ENCODE measurements at places on chromosomes 5 and 9. TPM values are rescaled to one million over a fixed set of nuclear protein-coding genes. Genes with fewer than 3 reads are reported as not detected.

GRCh38 chr9:134776080-134776796, 104.4 kb upstream of the FCN2 start:
- H3K4me3 ChIP-seq, result no peak overlapping the region
- no peak overlapping the region for H3K27ac ChIP-seq
- no peaks in the 10 kb centered on the region for H3K36me3 ChIP-seq
- no peaks in the 10 kb centered on the region for H3K27me3 ChIP-seq

DNA sequence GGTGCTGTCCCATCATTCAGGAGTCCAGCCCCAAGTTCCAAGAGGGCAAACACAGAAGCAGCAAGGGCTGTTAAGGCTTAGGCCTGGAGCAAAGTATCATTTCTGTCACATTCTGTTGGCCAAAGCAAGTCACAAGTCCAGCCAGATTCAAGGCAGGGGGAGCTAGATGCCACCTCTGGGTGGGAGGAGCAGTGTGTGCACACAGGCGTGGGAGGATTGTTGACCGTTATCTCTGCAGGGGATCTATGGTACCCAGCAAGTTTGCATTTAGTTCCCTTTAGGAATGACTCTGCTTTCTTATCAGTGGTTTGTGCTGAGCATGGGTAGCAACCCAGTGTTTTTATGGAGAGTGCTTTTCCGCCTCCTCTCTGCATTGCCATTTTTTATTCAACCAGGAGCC, 278.9 kb downstream of the NR3C1 start:
- H3K4me3 ChIP-seq, result no peak overlapping the region
- no peaks in the 10 kb centered on the region for H3K27me3 ChIP-seq
- H3K27ac ChIP-seq, result no peak overlapping the region
- no peaks in the 10 kb centered on the region for H3K4me1 ChIP-seq

- no peak overlapping the region for H3K27ac ChIP-seq
- H3K36me3 ChIP-seq, result no peaks in the 10 kb centered on the region
- no peaks in the 10 kb centered on the region for H3K27me3 ChIP-seq
- no peak for DNase-seq
Observed at GRCh38 chr5:1217596-1218206, 7.5 kb upstream of the SLC6A18 start.

DNA sequence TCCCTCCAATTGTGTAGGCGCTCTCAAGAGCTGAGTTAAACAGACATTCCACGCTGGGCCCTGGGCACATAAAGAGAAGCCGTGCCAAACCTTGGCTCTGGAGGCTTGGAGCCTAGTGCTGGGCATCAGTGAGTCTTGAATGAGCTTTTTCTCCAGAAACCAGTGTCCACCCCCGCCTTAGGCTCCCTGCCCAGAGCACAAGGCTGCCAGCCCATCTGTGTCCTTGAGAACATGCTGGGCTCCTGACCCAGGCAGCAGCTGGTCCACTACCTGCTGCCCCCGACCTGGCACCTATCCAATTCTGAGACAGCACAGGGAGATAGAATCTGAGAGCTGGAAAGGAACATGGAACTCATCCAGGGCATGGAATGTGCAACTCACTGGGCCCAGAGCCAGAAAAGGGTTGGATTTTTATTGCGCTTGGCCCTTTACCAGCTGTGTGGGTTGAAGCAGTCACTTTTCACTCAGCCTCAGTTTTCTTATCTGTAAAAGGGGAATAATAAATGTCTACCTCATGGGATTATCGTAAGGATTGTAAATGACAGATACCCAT, 92.4 kb upstream of the CPLX2 start:
- H3K4me3 ChIP-seq, result no peak overlapping the region
- peaks cover 7% of the 10 kb centered on the region for H3K27me3 ChIP-seq
- no peaks in the 10 kb centered on the region for H3K36me3 ChIP-seq
- no peak overlapping the region for H3K27ac ChIP-seq
- H3K4me1 ChIP-seq, result no peaks in the 10 kb centered on the region
- DNase-seq, result no peak

- no peak for DNase-seq
- no peaks in the 10 kb centered on the region for H3K27me3 ChIP-seq
- H3K36me3 ChIP-seq, result no peaks in the 10 kb centered on the region
- H3K4me1 ChIP-seq, result no peaks in the 10 kb centered on the region
- H3K4me3 ChIP-seq, result no peak overlapping the region
- H3K27ac ChIP-seq, result no peak overlapping the region
Observed at GRCh38 chr9:12604164-12604821, 88.9 kb upstream of the TYRP1 start.

- no peak overlapping the region for H3K4me3 ChIP-seq
- no peaks in the 10 kb centered on the region for H3K4me1 ChIP-seq
- no peaks in the 10 kb centered on the region for H3K27me3 ChIP-seq
- no peaks in the 10 kb centered on the region for H3K36me3 ChIP-seq
Observed at GRCh38 chr5:65151614-65152013, 330.1 kb downstream of the ADAMTS6 start.

DNA sequence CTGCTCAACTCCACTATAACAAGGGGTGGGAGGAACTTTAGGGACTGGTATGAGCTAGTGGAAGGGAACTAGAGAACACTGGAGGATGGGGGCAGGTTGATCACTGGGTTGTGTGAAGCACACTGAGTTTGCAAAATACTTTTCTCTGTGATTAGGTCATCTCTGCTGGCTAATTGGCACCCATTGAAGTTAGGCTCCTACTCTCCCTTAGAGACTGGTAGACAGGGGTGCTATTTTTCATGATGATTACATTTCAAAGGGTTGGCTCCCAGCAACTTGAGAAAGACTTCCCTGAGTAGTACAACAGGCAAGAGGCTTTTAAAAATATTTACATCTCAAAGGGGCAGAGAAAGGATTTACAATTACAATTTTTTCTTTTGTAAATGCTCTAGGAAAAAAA, 50.4 kb upstream of the MTAP start:
- H3K4me1 ChIP-seq, result no peaks in the 10 kb centered on the region
- no peaks in the 10 kb centered on the region for H3K36me3 ChIP-seq
- no peaks in the 10 kb centered on the region for H3K27me3 ChIP-seq
- no peak overlapping the region for H3K27ac ChIP-seq
- no peak for DNase-seq

GRCh38 chr9:77939149-77939668, 92.4 kb downstream of the GNAQ start:
- no peak for DNase-seq
- no peak overlapping the region for H3K4me3 ChIP-seq
- peaks cover under 1% of the 10 kb centered on the region for H3K4me1 ChIP-seq
- no peaks in the 10 kb centered on the region for H3K27me3 ChIP-seq
- H3K27ac ChIP-seq, result no peak overlapping the region

GRCh38 chr5:150294551-150295071, 5.0 kb upstream of the CAMK2A start:
- H3K4me1 ChIP-seq, result no peaks in the 10 kb centered on the region
- DNase-seq, result no peak
- peaks cover 2% of the 10 kb centered on the region for H3K27me3 ChIP-seq
- H3K27ac ChIP-seq, result no peak overlapping the region
- H3K36me3 ChIP-seq, result no peaks in the 10 kb centered on the region

DNA sequence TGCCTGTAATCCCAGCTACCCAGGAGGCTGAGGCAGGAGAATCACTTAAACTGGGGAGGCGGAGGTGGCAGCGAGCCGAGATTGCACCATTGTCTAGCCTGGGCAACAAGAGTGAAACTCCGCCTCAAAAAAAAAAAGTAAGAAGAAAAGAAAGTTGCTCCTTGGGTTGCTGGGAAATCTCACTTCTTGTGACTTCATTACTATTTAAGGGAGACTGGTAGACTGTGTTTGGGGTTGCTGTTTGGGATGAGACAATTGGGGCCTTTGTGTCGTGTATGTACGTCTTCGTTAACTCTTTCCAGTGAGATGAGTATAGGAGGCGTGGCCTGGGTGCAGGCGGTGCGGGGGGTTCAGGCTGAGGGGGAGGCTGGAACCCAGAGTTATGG, 11.6 kb downstream of the NDST1 start:
- H3K4me1 ChIP-seq, result no peaks in the 10 kb centered on the region
- H3K4me3 ChIP-seq, result no peak overlapping the region
- no peaks in the 10 kb centered on the region for H3K27me3 ChIP-seq
- no peak overlapping the region for H3K27ac ChIP-seq

DNA sequence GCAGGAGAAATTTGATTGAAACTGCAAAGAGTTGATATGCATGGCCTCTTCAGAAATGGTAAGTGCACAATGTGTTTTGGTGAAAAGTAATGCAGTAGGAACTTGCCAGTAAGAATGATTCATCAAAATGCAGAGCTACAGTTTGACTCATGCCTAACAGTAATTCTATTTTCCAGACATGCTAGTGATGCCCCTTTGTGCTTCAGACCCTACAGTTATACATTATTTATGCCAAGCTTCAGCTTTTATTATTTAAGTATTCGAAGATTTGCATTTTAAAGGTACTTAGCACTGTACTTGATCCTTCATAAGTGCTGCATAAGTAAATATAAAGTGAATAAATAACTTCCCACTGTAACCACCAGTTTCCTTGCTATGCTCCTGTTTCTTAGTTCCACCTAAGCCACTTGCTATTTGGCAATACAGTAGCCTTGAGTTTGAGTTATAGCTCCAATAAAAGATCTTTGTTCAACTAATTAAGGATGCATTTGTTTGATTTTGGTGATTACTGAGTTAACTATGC, 3.6 kb upstream of the SPATA31E1 start:
- H3K27ac ChIP-seq, result no peak overlapping the region
- H3K4me3 ChIP-seq, result no peak overlapping the region
- DNase-seq, result no peak
- H3K27me3 ChIP-seq, result no peaks in the 10 kb centered on the region

DNA sequence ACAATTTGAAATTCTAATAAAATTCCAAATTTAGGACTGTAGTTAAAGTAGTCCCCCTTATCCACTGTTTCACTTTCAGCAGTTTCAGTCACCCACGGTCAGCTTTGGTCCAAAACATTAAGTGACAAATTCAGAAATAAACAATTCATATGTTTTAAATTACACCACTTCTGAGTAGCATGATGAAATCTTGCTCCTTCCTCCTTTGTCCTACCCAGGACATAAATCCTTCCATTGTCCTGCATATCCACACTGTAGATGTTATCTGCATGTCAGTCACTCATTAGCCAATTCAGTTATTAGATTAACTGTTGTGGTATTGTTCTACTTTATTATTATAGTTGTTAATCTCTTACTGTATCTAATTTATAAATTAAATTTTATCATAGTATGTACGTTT, 376.5 kb downstream of the SH3GL2 start:
- H3K4me3 ChIP-seq, result no peak overlapping the region
- no peaks in the 10 kb centered on the region for H3K4me1 ChIP-seq
- no peak for DNase-seq

DNA sequence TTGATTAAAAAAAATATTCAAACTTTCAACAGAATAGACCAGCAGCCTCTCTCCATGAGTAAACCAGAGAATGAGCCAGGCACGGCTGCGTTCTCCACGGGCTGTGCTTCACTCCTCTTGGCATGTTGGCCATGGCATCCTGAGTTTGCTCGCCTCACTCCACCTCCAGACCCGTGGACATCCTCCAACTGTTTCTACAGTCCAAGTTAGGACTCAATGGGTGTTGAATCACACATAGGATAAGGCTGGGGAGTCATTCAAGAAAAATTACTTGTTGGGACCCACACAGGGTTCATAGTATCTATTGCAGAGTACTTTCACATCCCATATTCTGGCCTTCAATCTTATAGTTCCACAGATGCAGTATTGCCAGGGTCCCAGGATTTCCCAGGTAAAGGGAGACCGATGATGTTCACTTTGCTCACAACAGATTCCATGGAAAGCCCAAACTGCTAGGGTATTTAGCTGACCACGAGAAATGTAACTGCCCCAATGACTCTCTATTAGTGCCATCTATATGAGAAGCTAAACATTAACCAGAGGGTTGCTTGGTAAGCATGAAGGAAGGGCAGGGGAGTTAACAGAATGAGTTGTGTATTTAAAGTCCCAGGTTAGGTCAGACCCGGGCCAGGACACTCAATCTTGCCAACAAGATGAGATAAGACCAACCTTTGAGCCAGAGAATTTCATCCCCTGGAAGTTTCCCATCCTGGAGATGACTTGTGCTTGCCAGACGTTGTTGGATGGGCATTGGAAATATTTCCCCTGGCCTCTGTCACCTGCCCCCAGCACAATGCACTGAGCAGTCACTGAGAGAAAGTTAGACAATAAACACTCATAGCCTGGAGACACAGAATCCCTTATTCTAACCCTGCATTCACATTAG, 19.7 kb upstream of the GDA start:
- H3K36me3 ChIP-seq, result no peaks in the 10 kb centered on the region
- no peak for DNase-seq
- H3K4me3 ChIP-seq, result no peak overlapping the region
- no peaks in the 10 kb centered on the region for H3K27me3 ChIP-seq
- H3K27ac ChIP-seq, result no peak overlapping the region
- no peaks in the 10 kb centered on the region for H3K4me1 ChIP-seq

DNA sequence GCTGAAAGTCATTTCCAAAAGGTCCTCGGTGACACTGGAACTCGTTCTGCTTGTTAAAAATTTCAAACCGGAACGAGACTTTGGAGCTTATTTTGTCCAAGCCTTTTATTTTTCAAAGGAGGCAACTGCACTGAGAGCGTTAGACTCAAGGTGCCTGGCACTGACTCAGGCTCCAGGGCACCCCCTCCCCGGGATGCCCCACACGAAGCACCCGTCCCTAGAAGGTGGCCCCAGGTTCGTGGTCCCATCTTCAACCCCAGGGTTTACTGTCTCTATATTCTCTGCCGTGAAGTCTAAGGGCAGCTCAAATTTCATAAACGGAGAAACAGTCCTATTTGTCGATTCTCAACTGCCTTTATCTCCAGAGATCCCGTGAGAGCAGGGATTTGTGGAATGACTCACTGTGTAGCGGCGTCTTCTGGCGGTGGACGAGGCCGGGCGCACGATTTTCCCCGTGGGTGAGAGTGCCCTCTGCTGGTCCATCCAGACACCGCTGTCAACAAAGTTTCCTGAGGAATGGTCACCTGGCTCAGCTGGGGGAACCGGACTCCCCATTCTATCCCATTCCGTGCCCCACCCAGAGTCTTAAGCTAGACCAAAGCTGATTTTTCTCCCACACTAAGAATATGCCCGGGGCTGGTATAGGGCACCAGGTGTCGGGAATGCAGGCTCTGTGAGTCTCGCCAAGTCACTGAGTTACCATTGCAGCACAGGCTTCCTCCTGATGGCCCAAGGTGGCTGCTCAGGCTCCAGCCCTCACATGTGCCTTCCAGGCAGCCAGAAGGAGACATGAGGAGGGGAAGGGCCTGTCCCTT, 27.1 kb upstream of the SLC6A19 start:
- no peak overlapping the region for H3K4me3 ChIP-seq
- H3K27me3 ChIP-seq, result no peaks in the 10 kb centered on the region
- no peak for DNase-seq
- peaks cover 9% of the 10 kb centered on the region for H3K4me1 ChIP-seq

GRCh38 chr5:61625681-61626621, 293.9 kb downstream of the ZSWIM6 start:
- H3K27me3 ChIP-seq, result peaks cover 23% of the 10 kb centered on the region
- peaks cover 16% of the 10 kb centered on the region for H3K4me1 ChIP-seq

The PLAC8L1 gene
- total RNA-seq, result 0.56 TPM

The C9orf50 gene
- total RNA-seq, result not detected

The OTP gene
- total RNA-seq, result not detected

The EMB gene
- total RNA-seq, result 131 TPM

The GABBR2 gene
- not detected for total RNA-seq

The TMEM8B gene
- total RNA-seq, result 8.9 TPM

The FAM200C gene
- not detected for total RNA-seq

The MCC gene
- total RNA-seq, result 3.2 TPM

The CCNI2 gene
- total RNA-seq, result 8.8 TPM

The PHF24 gene
- total RNA-seq, result not detected

The TMOD1 gene
- total RNA-seq, result 0.47 TPM

Data from CD4-positive, alpha-beta T cell (primary cell).